EH (cell line): ENCODE measurements at places on chromosomes 3 and 15.
A peak's percentile ranks its signal among the peaks of the same experiment; 100 is the strongest.

GRCh38 chr3:22244761-22245521 lies 493.9 kb upstream of the ZNF385D start:
- peak; percentile 84 for DNase-seq

DNA sequence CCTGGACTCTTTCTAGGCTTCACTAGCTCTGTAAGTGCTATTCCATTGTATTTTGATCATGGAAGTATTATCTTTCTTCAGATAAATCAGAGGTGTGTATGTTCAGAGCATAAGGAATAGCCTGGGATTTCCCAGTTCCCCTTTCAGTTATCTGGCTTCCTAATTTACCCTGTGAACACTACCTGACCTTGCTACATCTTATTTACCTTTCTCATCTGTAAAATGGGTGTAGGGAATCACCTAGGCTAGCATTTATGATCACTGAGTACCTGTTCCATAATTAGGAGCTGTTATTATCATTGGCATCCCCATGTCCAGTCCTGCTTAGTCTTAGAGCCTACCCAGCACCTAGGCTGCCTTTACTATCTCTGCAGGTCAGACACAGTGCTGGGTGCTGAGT lies 149.3 kb upstream of the NR2F2 start:
- DNase-seq, result no peak

- no peak for DNase-seq
Observed at GRCh38 chr3:13080026-13080425, 6.8 kb upstream of the IQSEC1 start.

GRCh38 chr3:24299806-24300626 lies 194.6 kb downstream of the THRB start:
- DNase-seq, result peak; percentile 74

DNA sequence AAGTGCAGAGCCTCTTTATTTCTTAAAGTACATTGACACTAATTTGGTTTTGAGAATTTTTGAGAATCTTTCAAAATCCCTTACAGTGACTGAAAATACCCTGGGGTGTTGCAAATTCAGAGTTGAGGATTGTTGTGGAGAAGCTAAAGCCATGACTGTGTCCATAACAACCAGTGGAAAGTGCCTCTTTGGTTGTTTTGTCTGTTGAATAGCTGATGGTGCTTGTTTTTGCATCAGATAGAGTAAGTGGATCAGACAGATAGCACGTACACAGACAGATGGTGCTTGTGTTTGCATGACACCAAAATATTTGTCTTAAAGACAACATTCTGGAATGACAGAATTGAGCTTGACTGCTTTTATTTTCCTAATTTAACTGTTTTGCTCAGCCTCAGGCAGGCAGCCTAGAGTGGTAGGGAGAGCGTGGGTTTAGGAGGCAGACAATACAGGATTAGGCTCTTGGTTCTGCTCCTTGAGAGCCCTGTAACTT lies 265.0 kb downstream of the IL20RB start:
- no peak for DNase-seq

DNA sequence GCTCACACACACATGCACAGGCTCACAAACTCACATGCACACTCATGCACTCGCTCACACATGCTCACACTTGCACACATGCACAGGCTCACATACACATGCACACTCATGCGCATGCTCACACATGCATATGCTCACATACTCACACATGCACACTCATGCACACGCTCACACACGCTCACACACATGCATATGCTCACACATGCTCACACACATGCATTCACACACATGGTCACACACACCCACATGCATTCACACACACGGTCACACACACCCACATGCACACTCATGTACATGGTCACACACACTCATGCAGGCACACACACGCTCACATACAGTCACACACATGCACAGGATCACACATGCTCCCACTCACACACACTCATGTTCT lies 132.8 kb upstream of the SMAD3 start:
- no peak for DNase-seq

- peak; percentile 25 for DNase-seq
Observed at GRCh38 chr3:169660709-169661360, 2.7 kb downstream of the MECOM start.

DNA sequence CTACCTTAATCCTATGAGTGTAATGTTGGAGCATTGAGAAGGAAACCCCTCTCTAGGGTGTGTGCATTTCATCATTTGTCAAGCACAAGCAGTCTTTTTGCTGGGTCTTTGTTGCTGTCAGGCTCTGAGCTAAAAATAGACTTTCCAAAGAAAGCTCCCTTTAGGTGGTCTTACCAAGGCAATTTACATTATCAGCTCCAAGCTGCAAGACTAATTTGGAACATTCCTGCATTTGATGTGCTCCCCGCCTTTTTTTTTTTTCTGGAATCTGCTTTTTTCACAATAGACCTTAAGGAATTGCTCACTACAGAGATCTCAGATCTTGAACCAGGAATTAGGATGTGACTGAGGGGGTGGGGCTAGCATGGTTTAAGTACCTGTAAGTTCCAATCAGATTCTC lies 60.6 kb upstream of the STAC start:
- DNase-seq, result no peak

DNA sequence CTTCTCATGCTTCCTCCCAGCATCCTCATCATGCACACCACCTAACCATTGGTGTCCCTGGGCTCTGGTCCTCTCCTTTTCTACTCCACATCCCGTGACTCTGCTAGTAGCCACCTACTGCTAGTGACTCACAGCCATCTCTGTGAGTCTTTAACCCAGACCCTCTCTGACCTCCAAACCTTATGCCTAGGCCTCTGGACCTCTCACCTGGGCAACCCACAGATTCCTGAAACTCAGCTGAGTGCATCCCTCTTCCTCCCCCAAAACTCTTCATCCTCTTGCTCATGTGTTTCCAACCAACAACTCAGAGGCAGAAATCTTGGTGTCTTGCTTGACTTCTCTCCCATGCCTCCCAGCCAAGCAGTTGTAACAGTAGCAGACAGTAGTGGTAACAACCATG lies 20.0 kb upstream of the SLCO2A1 start:
- no peak for DNase-seq

DNA sequence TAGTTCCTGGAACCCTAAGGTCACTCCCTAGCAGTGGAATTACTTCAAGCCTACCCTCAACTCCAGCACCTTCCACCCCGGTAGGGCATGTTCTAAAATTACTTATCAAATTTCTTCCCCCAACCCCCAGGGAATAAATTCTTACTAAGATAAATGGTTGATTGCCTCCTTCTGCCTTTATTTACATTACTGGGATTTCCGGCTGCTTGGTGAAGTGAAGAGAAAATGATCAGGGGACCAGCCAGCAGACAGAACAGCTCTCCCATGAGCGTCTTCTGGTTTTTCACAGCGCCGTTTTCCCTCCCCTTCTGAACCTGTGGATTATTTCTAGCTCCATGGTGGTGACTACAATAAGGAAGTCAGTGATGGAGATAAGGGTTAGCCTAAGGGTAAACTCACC lies 521.5 kb upstream of the PPP2R3A start:
- no peak for DNase-seq

GRCh38 chr15:60062826-60063225 lies 58.7 kb downstream of the FOXB1 start:
- DNase-seq, result peak; percentile 59
